ENCODE measurements at places on chromosomes 1 and 21. TPM values are rescaled to one million over a fixed set of nuclear protein-coding genes. Genes with fewer than 3 reads are reported as not detected.
A peak's percentile ranks its signal among the peaks of the same experiment; 100 is the strongest.

GRCh38 chr1:9270290-9270883 lies 22.3 kb upstream of the SPSB1 start:
- H3K27ac ChIP-seq: no peak overlapping the region
- no peak for DNase-seq
- H3K36me3 ChIP-seq: peaks cover 5% of the 10 kb centered on the region
- no peak overlapping the region for H3K4me3 ChIP-seq
- H3K4me1 ChIP-seq: peaks cover 5% of the 10 kb centered on the region

- H3K4me3 ChIP-seq: no peak overlapping the region
- no peaks in the 10 kb centered on the region for H3K4me1 ChIP-seq
- no peak overlapping the region for H3K27ac ChIP-seq
- no peaks in the 10 kb centered on the region for H3K27me3 ChIP-seq
- H3K36me3 ChIP-seq: no peaks in the 10 kb centered on the region
Observed at GRCh38 chr1:53589043-53589887, 130.1 kb downstream of the DMRTB1 start.

- no peak overlapping the region for H3K27ac ChIP-seq
- DNase-seq: no peak
- H3K4me3 ChIP-seq: no peak overlapping the region
- no peaks in the 10 kb centered on the region for H3K36me3 ChIP-seq
- no peaks in the 10 kb centered on the region for H3K27me3 ChIP-seq
- H3K4me1 ChIP-seq: no peaks in the 10 kb centered on the region
Observed at GRCh38 chr1:208432346-208432745, 188.2 kb upstream of the PLXNA2 start.

DNA sequence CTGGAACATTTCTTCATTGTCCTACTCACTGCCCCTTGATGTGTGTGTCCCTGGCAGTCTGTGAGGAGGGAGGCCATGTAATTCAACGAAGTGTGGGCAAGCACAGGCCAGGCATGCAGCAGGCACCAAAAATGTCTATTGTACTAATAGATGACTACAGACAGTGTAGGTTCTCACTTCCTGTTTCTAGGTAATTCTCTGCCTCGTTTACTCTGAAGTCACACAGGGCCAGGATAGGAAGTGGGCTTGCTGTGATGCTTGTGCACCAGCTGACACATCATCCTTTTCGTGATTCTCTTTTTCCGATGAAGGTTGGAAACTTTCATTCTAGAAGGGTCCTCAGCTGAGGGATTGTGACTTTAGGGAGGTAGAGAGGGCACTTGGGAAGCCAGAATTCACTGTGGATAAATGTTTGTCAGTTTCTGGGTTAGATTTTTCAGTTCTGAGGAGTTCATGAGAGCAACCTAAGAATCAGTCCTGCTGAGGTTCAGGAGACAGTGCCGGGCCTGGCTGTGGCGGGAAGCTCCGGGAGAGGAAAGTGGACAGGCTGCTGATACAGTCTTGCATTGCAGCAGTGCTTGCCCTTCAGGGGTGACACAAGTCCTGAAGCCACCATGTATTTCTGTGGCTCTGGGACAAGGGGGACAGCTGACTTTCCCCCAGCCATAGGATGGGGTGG lies 4.3 kb upstream of the CSF1 start:
- H3K36me3 ChIP-seq: no peaks in the 10 kb centered on the region
- H3K27me3 ChIP-seq: no peaks in the 10 kb centered on the region
- DNase-seq: no peak
- H3K27ac ChIP-seq: no peak overlapping the region
- H3K4me3 ChIP-seq: no peak overlapping the region
- H3K4me1 ChIP-seq: peaks cover 45% of the 10 kb centered on the region

- H3K27me3 ChIP-seq: no peaks in the 10 kb centered on the region
- no peaks in the 10 kb centered on the region for H3K4me1 ChIP-seq
- H3K4me3 ChIP-seq: no peak overlapping the region
- H3K27ac ChIP-seq: no peak overlapping the region
- no peak for DNase-seq
Observed at GRCh38 chr1:27301052-27301422, 20.9 kb upstream of the TMEM222 start.

- H3K4me1 ChIP-seq: no peaks in the 10 kb centered on the region
- H3K4me3 ChIP-seq: no peak overlapping the region
- H3K36me3 ChIP-seq: no peaks in the 10 kb centered on the region
- H3K27me3 ChIP-seq: no peaks in the 10 kb centered on the region
- no peak overlapping the region for H3K27ac ChIP-seq
Observed at GRCh38 chr1:81209461-81209860, 591.3 kb upstream of the ADGRL2 start.

- H3K27me3 ChIP-seq: peaks cover 6% of the 10 kb centered on the region
- H3K4me3 ChIP-seq: no peak overlapping the region
- H3K27ac ChIP-seq: no peak overlapping the region
- H3K36me3 ChIP-seq: no peaks in the 10 kb centered on the region
- H3K4me1 ChIP-seq: no peaks in the 10 kb centered on the region
Observed at GRCh38 chr1:243926803-243927245, 76.8 kb upstream of the AKT3 start.

DNA sequence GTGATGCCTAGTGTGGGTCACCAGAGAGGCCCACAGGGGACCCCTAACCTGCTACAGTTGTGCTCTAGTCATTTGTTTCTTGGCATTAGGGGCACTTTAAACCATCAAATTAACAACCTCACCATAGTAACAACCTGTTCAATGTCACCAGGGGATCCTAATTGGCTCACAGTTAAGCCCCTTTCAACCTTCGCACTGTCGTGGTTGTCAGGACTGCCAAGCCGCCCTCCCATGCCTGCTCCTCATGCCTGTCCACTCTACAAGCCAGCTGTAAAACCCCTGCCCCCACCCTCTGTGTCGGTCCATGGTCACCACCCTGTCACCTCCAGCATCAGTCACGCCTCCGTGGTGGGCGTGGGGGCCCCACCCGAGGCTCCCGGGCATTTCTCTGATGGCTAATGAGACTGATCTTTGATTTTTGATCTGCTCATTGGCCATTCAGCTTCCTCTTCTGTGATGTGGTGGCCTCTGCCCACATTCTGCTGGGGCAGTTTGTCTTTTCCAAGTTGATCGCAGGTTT lies 96.6 kb downstream of the WDR4 start:
- no peaks in the 10 kb centered on the region for H3K36me3 ChIP-seq
- no peaks in the 10 kb centered on the region for H3K27me3 ChIP-seq
- no peak overlapping the region for H3K27ac ChIP-seq
- no peak overlapping the region for H3K4me3 ChIP-seq
- no peak for DNase-seq

DNA sequence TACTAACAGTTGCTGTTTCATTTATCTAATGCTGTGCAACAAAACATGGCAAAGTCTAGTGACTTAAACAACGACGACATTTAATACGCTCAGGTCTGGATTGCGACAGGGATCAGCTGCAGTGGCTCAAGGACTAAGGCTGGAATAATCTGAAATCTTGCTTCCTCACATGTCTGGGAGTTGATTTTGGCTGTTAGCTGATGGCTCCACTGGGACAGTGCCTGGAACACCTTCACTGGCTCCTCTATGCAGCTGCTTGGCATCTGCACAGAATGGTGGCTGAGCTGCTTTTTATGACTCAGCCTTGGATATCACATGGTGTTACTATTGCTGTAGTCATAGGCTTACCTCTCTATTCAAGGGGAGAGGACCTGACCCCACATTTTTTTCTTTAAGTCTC lies 24.0 kb upstream of the BTG3 start:
- no peak for DNase-seq
- no peaks in the 10 kb centered on the region for H3K27me3 ChIP-seq
- H3K4me1 ChIP-seq: no peaks in the 10 kb centered on the region

GRCh38 chr21:35314857-35315582 lies 265.9 kb upstream of the RUNX1 start:
- no peak overlapping the region for H3K27ac ChIP-seq
- DNase-seq: no peak
- H3K4me3 ChIP-seq: no peak overlapping the region
- H3K27me3 ChIP-seq: no peaks in the 10 kb centered on the region

- DNase-seq: no peak
- no peaks in the 10 kb centered on the region for H3K36me3 ChIP-seq
- H3K27me3 ChIP-seq: no peaks in the 10 kb centered on the region
- H3K4me1 ChIP-seq: no peaks in the 10 kb centered on the region
- no peak overlapping the region for H3K27ac ChIP-seq
Observed at GRCh38 chr1:239547987-239548386, 161.6 kb downstream of the CHRM3 start.

DNA sequence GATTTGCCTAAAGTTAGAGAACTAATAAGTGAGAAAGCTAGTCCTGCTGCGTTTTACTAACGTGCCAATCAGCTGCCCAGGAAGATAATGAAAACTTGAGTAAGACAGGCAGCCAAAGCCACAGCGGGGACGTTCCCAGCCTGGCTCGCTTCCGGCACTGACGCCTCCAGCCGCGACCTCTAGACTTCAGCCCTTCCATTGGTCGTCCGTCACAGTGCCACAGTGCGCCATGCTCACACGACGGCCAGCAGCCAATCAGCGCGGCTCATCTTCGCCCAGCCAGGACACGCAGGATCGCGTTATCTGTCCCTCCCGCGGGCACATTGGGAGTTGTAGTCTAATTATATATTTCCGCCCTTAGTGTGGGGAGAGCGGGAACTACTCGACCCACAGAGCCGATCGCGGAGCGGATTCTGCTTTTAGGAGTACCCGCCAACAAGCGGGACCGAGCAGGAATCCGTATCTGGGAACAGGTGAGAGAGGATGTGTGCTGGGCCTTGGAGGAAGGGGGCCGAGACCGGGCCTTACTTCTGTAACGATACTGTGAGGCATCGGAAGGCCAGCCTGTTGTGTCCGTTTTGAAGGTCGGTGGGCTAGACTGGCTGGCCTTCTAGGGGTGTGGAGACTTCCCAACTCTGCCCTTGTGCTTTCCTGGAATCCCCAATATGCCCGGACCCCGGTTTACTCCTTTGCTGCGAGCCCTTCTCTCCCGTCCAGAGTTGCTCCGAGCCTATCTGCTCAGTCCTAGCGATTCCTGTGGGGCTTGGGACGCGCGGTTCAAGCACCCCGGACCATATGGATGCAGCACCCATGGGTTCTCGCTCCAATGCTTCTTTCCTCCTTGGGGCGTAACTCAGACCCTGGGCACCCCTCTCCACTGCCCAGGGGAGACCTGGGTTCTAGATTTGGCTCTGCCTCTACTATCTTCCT lies at the start of gene FDPS:
Gene FDPS (plus strand): TSS at position 374 of the 930 bp plus-strand sequence. CDS start 924 bp downstream, outside the sequence.
- peak; percentile 99 for DNase-seq
- H3K36me3 ChIP-seq: no peaks in the 10 kb centered on the region
- H3K27ac ChIP-seq: peak within 1 kb of the TSS; percentile 94
- peaks cover 31% of the 10 kb centered on the region for H3K4me1 ChIP-seq
- H3K4me3 ChIP-seq: peak within 1 kb of the TSS; percentile 16

DNA sequence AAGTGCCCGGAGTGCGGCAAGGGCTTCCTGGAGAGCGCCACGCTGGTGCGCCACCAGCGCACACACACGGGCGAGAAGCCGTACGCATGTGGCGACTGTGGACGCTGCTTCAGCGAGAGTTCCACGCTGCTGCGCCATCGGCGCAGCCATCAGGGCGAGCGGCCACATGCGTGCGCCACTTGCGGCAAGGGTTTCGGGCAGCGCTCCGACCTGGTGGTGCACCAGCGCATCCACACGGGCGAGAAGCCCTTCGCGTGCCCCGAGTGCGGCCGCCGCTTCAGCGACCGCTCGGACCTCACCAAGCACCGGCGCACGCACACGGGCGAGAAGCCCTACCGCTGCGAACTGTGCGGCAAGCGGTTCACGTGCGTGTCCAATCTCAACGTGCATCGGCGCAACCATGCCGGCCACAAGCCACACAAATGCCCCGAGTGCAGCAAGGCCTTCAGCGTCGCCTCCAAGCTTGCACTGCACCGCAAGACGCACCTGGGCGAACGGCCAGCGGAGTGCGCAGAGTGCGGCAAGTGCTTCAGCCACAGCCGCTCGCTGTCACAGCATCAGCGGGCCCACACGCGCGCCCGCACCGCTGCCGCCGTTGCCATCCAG lies 10.0 kb downstream of the ZNF672 start:
- H3K4me3 ChIP-seq: no peak overlapping the region
- peaks cover 14% of the 10 kb centered on the region for H3K36me3 ChIP-seq
- H3K27me3 ChIP-seq: no peaks in the 10 kb centered on the region
- no peak for DNase-seq

DNA sequence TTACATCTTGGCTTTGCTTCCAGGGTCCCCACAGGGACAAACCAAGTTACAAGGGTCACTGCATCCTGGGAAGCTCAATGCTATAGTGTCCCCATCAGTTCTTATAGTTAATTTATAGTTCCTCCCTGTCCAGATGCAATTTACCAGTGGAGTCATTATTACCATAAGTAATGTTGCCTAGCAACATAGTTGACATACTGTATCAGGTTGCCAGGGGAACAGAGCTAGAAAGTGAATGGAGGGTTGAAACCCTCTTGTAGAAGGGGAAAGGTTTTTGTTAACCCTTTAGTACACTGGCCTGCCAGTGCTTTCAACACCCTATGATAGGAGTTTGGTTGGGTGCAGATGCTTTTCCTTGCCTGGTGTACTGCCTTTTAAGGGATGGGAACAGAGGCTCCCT lies 34.3 kb upstream of the TTC4 start:
- DNase-seq: no peak
- H3K36me3 ChIP-seq: no peaks in the 10 kb centered on the region
- H3K4me3 ChIP-seq: no peak overlapping the region

DNA sequence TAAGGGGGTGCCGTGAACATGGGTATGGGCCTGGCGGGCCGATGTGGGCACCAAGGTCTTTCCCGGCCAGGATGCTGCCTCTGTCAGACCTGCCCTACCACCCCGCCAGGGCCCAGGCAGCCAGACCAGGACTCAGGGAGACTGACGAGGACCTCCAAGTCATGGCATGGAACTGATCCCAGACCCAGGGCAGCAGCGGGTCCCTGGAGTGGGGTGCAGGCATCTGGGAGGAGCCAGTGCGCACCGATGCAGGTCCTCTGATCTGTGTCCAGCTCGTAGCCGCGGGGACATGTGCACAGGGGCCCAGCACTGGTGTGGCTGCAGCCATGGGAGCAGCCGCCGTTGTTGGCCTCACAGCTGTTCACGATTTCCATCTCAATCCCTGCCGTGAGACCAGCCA lies 56.8 kb downstream of the ARHGEF16 start:
- no peaks in the 10 kb centered on the region for H3K27me3 ChIP-seq
- no peaks in the 10 kb centered on the region for H3K36me3 ChIP-seq
- H3K4me1 ChIP-seq: no peaks in the 10 kb centered on the region
- DNase-seq: no peak
- no peak overlapping the region for H3K4me3 ChIP-seq

FGR gene
- total RNA-seq: 5.4 TPM

SAMSN1 gene
- 1.8 TPM for total RNA-seq

TCHH gene
- under 0.01 TPM for total RNA-seq

BRDT gene
- not detected for total RNA-seq

Measured in body of pancreas (tissue), 4 donors.